Activated T-helper 1 cell treated with Interleukin-2 at 50 U/mL for 16 hours (primary cell): ENCODE measurements at places on chromosomes 16 and 17.
A peak's percentile ranks its signal among the peaks of the same experiment; 100 is the strongest.

DNA sequence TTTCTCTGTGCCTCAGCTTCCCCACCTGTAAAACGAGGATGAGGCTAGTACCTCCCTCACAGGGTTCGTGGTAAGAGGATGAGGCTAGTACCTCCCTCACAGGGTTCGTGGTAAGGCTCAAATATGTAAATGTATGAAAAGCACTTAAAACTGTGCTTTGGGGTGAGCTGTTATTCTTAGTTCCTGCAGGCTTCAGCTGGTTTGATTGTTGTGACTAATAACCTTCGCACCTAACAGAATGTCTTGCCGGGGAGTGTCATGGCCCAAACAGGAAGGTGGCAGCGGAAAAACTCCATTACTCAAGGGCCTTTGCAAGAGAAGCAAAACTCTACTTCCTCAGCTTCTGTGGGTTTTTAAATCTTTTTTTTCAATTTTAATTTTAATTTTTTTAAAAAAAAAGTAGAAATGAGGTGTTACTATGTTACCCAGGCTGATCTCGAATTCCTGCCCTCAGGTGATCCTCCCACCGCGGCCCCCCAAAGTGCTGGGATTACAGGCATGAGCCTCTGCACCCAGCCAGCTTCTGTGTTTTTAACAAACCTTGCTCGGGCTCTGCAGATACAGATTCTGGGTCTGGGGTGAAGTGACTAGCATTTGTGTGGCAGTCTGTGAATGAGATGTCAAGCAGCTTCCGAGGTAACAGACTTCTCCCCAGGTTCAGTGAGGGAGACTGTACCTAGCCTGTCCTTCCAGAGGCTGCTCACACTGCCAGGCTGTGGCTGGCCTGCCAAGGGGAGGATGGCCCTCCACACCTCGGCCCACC is 103.0 kb downstream of the RAB11FIP4 start:
- peak; percentile 50 for DNase-seq

- DNase-seq = no peak
Observed at GRCh38 chr17:10776381-10776780, 27.5 kb downstream of the TMEM238L start.

DNA sequence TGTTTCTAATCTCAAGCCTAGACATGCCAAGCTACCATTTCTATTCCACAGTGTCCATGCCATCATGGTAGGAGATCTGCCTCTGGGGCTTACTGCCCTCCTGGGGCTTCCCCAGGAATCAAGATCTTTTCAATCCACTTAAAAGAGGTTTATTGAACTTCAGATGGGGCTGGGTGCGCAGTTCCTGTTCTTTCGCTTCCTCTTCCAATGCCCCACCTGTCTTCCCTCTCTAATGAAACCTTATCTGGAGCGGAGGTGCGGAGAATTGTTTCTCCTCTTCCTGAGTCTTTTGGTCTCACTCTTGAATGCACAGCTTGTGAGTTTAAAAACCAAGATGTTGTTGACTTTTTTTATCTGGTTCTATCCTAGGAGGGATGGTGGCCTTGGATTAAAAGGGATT is 30.4 kb upstream of the METTL16 start:
- DNase-seq = no peak

DNA sequence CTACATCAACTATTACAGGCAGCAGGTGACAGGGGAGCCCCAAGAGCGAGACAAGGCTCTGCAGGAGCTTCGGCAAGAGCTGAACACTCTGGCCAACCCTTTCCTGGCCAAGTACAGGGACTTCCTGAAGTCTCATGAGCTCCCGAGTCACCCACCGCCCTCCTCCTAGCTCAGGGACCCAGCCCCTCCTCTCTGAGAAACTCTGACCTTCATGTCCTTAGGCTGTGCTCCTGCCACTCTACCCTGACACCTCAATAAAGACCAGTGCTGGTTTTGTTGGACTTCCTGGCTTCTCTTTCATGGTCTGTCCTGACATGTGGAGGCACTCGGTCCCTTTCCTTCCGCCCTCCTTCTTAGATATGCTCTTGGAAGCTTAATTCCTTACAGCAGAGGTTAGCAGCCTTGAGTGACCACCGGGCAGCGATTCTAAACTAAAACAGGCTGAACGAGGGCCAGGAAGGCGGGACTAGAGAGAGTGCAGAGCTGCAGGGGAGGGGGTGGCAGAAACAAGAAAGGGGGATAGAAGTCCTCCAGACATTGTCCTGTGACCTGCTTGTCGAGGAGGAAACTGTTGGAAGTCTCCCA is 915 bp downstream of the AHSP start:
- DNase-seq = no peak

DNA sequence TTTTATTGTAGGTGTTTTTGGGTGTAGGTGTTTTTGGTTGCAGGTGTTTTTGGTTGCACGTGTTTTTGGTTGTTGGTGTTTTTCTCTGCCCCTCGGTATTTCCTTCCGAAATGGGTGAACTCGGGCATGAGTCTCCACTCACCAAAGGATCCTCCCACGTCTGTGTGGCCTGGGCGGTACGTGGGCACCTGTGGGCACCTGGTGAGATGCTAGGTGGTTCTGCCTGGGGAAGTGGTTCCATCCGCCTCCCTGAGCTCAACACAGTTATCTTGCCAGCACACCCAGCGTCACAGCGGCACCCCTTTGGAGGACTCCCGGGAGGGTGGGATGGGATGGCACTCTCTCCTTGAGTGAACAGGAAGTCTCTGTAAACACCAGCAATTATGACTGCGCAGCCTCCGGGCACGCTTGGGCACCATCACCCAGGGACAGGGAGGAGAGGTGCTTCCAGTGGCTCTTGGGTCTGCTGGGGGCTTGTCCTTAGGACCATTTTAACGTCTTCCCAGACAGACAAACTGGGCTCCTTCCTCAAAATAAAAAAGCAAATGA is 29.8 kb downstream of the COX4I1 start:
- no peak for DNase-seq

DNA sequence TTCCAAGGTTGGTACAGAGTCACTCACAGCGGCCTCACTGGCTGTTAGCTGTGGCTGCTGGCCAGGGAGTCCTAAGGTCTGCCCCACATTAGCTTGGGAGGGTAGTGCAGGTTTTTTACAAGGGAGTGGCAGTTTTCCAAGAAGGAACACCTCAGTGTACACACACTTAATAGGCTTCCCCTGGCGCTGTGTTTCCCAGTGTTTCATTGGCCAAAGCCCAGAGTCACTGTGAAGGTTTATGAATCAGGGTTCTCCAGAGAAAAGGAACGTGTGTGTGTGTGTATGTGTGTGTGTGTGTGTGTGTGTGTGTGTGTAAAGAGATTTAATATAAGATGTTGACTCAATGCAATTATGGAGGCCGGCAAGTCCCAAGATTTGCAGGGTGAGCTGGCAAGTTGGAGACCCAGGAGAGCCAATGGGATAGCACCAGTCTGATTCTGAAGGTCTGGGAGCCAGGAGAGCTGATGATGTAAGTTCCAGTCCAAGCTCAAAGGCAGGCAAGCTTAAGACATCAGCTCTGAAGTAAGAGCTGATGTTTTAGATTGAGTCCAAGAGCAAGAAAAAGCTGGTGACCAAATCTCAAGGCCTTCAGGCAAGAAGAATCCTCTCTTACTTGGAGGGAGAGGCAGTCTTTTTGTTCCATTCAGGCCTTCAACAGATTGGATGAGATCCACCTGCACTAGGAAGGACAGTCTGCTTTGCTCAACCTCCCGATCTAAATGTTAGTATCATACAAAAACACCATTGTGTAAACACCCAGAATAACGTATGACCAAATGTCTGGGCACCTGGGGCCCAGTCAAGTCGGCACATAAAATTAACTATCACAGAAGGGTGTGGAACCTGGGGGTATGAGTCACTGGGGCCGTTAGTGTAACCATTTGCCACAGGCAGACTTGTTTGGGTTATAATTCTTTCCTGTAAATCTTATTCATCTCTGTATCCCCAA is 206.8 kb downstream of the PRKCA start:
- peak; percentile 21 for DNase-seq

- no peak for DNase-seq
Observed at GRCh38 chr17:82978765-82979349, 100.6 kb upstream of the METRNL start.

DNA sequence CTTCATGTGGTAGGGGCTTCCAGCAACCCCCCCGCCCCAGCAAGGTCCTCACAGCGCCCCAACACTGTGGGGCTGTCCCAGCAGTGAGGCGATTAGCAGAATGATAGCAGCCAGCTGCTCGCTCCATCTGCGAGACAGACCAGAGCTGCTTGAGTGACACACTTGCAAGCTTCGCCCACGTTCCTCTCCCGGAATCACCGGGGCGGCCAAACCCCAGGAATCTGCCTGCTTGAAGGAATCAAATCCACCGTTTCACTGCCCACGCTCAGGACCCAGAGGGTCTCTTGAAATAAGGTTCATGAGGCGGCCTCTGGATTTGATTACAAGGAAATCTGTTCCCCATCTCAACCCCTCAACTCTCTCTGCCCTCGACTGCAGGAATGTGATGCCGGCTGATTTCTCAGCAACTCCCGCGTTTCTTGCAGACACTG is 356.0 kb downstream of the C16orf95 start:
- DNase-seq = no peak

DNA sequence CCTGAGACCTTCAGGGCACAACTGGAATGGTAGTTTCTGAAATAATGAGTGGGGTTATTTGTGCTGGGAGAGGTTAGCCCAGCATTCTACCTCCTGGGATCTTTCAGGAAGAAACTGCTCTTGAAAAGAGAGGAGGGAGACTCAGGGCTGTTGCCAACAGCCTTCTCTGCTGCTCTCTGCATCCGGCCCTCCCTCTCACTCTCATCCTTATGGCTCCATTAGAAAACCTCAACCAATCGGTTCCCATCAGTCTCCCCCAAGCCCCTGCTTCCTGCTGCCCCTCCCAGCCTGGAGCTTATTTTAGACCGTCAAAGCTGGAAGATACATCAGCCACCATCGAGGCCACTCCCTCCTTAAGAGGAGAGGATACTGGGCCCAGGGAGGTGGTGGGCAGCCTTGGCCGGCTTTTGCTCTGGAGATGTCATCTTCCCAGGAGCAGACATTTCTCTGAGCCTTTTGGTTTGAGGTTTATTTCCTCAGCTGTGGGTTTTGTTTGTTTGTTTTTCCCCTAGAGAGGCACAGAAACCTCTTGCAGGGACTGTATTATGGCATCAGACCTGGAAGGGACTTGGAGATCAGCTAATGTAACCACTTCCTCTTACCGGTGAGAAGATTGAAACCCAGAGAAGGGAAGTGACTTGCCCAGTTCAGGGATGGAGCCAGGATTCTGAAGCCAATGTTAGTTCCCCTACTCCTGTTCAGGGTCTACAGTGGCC is 2.7 kb downstream of the MPRIP start:
- DNase-seq = no peak

GRCh38 chr17:28878981-28879380 is 18.6 kb downstream of the FLOT2 start:
- no peak for DNase-seq

DNA sequence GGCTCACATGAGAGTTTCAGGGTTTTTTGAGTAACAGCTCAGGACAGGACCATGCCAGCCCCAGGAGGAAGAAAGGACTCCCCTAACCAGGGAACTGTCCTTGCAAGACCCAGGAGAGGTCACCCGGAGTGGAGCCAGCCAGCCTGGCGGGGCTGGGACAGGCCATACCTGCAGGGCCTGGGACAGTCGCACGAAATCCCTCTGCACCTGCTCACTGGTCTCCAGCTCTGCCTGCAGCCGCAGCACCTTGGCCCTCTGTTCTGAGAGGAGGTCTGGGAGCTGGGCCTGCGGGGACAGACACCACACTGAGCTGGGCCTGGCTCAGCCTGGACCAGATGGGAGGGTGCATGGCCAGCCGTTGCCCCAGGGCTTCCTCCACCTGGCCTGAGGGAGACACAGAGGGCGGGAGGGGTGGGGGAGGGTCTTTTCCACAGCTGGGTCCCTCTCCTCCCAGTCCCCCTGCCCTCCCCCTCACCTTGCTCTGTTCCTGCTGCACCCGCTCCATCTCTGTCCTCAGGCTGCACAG is 19.7 kb downstream of the RABEP2 start:
- DNase-seq = no peak

GRCh38 chr16:19502395-19503131 is 19.3 kb downstream of the GDE1 start:
- peak; percentile 25 for DNase-seq

- DNase-seq = no peak
Observed at GRCh38 chr17:17772231-17772630, 64.6 kb downstream of the SREBF1 start.

DNA sequence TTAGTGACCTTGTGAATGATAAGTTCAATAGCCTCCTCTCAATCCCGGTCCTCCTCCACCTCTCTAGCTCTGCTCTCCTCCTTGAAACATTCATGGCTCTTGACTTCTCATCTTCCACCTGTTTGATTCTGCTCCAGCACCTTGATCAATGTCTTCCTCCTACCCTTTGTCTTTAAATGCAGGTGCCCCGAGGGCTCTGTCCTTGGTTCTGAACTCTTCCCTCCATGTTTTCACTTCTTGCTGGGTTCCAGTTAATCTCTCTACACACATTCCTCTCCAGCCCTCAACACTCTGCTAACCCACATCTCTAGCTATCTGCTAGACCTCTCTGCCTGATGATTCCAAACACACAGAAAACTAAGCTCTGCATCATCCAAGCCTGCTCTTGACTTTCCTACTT is 13.4 kb downstream of the CD300E start:
- DNase-seq = no peak

DNA sequence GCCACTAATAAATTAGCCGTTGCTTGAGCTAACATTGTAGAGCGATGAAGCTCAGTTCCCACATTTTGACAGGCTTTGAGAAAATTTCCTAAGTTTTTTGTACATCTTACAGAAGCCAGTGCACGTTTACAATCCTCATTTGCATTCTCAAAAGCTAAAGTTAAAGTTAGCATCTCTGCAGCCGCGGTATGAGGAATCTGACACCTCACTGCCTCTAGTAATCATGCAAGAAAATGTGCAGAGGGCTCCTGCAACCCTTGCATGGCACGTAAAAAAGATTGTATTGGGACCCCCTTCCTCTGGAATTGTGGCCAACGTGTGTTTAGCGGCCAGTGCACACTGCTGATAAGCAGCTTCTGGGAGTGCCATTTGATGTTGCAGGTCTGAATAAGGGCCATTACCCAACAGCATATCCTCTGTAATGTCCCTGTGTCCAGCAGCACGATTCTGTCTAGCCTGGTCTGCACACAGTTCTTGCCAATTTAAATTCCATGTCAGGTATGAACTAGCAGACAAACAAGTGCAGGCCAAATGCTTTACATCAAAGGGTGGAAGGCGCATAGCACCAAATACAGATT is 12.4 kb upstream of the ZNF689 start:
- DNase-seq = no peak

DNA sequence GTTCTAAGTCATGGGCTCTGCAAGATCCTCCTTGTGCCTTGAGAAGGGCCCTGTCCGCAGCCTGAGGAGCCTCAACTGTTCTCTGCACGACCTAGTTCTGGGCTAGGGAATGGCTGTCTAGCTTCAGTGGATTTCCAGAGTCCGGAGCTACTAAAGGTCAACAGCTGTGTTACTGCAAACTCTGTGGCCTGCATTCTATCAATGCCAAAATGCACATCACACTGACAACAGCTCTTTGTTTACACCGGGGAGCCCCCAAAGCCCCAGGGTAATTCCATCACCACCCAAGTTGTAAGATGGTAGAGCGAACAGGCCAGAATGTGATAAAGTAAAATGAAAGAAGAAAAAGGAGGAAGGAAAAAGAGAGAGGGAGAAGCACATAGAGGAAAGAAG is 610.2 kb downstream of the MAF start:
- DNase-seq = no peak

- no peak for DNase-seq
Observed at GRCh38 chr16:88939245-88939971, 37.6 kb downstream of the CBFA2T3 start.

GRCh38 chr16:2189252-2189893 is 7.0 kb downstream of the CASKIN1 start:
- DNase-seq = no peak
